HS-5 (cell line): ENCODE measurements at places on chromosomes 3 and 15.
A peak's percentile ranks its signal among the peaks of the same experiment; 100 is the strongest.

GRCh38 chr15:50113187-50113505 is 5.9 kb downstream of the ATP8B4 start:
- DNase-seq = no peak

DNA sequence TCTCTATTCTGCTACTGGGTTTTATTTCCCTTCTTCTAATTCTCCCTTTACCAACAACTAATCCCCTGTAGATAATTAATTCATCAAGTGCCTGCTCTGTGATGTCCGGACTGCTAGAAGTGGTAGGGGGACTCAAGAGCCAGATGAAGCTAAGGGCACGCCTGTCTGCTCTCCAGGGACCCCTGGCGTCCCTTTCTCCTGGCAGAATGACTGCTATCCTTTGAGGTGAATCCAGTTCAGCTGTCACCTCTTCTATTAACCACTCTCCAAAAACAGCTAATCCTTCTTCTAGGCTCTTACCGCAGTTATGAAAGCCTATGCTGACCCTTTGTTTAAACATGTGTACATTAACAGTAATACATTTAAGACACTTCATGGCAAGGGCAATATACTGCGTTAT is 1.4 kb upstream of the CHRNA7 start:
- no peak for DNase-seq

DNA sequence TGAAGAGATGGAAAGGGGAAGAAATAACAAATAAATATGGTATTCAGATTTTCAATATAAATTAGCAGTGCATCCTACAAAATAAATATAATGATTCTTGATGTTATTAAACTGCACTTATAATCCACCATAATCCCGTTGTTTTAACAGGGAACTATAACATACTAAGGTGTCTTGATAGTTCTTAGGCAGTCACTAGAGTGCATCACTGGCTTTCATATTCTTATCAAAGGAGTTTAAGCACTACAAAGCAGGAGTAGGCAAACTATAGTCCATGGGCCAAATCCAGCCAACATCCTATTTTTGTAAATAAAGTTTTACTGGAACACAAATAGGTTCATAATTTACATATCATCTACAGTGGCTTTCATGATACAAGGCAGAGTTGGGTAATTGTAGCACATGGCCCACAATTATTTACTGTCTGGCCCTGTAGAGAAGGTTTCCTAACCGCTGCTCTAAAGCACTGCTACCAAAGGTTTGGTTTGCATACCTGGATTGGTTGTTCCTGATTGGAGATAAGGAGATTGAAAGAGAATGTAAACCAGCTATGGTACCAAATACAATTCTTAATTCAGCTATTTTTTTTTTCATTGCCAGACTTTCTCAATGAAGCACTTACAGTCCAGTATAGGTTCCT is 104.3 kb downstream of the ZNF280D start:
- DNase-seq = no peak

DNA sequence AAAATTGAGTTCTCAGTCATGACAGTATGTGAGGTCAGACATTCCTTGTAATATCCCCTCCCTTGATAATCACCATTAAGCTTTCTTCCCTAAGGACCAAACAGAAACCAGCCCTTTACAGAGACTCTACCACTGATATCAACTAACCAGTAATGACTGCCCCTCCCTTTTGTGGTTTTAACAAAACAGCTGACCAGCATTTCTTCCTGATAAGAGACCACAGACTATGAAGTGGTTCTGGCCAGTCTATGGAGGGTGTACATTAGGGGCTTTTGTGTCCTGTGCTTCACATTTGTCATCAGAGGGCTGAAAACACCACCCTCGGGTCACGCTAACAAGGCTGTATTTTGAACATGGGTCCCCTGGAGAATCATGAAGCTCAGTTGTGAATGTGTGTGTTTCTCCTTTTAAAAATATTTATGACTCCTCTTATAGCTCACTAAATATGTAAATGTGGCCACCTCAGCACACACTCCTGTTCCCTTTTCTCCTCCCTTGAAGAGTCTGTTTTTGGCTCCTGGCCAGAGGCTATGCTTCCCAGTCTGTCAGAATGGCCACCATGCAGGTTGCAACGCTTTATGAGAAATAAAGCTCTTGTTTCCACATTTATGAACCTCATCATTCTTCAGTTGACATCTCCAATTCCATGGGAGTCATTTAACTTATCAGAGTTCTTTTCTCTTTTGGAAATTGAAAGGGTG is 239.3 kb downstream of the CPNE4 start:
- DNase-seq = no peak

- no peak for DNase-seq
These were observed 1.2 kb upstream of the LRRC34 start for GRCh38 chr3:169813757-169814517.

GRCh38 chr3:19347671-19348070 is 199.4 kb downstream of the KCNH8 start:
- no peak for DNase-seq

GRCh38 chr15:99409097-99409473 is 156.7 kb upstream of the MEF2A start:
- no peak for DNase-seq

DNA sequence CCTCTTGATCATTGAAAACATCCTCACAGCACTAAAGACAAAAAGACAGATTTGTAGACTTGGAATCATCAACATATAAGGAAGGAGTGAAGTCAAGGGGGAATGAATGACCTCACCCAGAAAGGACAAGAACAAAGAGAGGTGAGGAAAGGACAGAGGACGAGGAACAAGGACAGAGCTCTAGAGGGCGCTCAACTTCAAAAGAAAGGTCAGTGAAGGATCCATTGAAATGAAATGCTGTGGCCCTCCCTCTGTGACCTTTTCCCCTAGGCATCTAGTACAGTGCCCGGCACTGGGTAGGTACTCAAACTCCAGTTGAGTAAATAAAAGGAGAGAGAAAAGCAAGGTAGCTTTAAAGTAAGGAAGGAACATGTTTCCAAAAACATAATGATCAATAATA is 2.6 kb downstream of the ATP8B4 start:
- no peak for DNase-seq

GRCh38 chr3:56125358-56126005 is 342.8 kb downstream of the ERC2 start:
- peak; percentile 80 for DNase-seq

GRCh38 chr15:70876683-70877082 is 15.6 kb downstream of the THAP10 start:
- no peak for DNase-seq

DNA sequence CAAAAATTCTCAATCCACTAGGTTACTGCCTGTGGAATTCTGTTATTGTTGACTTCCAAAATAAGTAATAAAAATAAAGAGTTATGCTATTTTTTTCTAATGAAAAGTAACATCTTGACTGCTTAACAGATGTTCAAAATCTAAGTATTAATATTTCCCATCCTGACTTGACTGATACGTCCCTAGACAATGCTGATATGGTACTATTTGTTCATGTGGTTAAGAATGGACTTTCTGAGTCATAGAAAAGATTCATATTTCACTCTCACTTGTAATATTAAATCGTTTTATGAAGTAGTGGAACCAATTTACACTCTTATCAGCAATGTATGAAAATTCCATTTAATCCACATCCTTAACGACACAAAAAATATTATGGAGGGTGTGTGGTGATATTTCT is 104.8 kb upstream of the PLSCR5 start:
- DNase-seq = no peak

GRCh38 chr3:123764647-123765046 is 119.5 kb downstream of the MYLK start:
- DNase-seq = no peak

GRCh38 chr3:69178838-69179739 is 56.7 kb upstream of the LMOD3 start:
- DNase-seq = peak; percentile 32

DNA sequence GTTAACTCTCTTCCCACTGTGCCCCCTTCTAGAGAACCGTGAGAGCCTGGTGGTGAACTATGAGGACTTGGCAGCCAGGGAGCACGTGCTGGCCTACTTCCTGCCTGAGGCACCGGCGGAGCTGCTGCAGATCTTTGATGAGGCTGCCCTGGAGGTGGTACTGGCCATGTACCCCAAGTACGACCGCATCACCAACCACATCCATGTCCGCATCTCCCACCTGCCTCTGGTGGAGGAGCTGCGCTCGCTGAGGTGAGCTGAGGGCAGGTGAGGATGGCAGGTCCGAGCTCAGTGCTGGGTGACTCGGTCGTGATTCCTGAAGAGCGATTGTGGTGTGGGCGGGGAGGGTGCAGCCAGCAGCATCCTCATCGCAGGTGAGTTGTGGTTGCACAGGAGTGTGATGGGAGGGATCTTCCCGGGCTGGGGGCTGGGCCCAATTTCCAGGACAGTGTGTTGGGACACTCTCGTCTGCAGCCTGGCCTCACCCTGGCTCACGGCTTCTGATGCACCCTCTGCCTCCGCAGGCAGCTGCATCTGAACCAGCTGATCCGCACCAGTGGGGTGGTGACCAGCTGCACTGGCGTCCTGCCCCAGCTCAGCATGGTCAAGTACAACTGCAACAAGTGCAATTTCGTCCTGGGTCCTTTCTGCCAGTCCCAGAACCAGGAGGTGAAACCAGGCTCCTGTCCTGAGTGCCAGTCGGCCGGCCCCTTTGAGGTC is 8.0 kb downstream of the MCM2 start:
- DNase-seq = no peak

DNA sequence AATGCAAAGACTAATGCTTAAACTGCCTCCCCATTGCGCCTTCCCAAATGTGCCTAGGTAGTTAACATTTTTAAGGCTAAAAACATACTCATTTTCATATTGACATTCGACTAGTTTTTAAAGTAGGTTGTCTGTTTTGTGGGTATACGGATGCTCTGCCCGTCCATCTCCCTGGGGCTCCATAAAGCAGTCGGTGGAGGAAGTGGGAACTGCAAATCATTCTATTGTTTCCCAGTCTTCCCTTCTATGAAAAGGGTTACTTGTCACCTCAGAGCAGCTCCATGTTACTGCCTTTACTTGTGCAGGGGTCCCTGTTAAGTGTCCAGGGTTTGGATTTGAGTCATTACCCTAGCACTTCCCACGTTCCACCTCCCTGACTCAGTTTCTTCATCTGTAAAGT is 10.9 kb downstream of the CHCHD6 start:
- DNase-seq = no peak

- DNase-seq = peak; percentile 31
These were observed 1215.2 kb downstream of the SI start for GRCh38 chr3:163863146-163863545.

- DNase-seq = no peak
These were observed 59.0 kb upstream of the CTSH start for GRCh38 chr15:79003896-79004295.

GRCh38 chr15:88658972-88659931 is 20.4 kb downstream of the ISG20 start:
- no peak for DNase-seq

DNA sequence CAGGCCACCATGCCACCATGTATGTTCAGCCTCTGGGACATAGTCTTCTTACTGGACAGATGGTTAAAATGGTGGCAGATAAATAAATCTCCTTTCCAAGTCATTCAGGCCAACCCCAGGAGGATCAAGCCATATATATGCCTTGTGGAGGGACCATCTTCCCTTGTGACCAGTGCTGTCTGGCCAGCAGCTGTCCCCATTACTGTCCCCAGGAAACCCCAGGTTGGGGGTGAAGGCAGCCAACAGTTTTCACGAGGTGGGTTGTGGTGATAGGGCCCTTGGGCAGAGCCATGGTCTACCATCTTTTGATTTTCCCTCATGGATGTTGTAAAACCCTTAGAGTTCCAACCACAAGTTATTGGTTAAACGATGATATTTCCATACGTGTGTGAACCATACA is 48.7 kb upstream of the PCSK6 start:
- no peak for DNase-seq

- no peak for DNase-seq
These were observed 50.6 kb downstream of the MGLL start for GRCh38 chr3:127771746-127772145.

- peak; percentile 11 for DNase-seq
These were observed 165.8 kb downstream of the MECOM start for GRCh38 chr3:169497567-169498257.

- no peak for DNase-seq
These were observed 973.4 kb downstream of the ROBO1 start for GRCh38 chr3:78794431-78794830.

DNA sequence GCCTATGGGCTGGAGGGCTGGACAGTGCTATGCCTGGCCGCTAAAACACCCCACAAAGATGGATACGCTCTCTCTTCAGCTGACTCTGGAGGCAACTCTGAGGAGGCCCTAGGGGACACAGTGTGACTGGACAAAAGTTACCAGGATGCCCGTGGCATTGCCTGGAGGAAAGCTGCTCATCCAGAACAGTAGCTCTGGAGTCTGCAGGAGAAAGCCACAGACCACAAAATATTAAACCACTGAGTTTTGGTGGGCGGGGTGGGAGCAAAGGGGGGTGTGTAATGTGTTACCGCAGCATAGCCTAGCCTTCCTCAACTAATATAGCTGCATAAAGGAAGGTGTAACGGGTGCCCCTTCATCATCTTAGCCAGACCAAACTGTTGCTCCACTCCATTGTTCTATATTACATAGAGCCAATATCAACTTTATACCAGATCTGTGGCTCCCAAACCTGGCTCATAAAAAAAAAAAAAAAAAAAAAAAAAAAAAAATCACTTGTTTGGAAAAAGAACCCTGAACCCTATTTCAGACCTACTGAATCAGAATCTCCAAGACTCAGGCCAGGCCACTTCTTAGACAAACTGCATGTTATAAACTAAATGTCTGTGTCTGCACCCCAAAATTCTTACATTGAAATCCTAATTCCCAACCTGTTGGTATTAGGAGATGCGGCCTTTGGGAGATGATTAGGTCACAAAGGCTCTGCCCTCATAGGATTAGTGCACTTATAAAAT is 132.6 kb downstream of the TNIK start:
- DNase-seq = no peak

DNA sequence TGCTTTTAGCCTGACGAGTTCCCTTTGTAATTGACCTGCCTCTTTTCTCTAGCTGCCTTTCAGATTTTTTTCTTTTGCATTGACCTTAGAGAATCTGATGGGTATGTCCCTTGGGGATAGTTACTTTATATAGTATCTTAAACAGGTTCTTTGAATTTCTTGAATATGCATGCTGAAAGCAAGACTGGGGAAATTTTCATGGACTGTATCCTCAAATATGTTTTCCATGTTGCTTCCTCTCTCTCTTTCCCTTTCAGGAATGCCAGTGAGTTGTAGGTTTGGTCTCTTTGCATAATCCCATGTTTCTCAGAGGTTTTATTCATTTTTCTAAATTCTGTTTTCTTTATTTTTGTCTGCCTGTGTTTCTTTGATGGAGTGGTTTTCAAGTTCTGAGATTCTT is 81.8 kb upstream of the CPNE4 start:
- DNase-seq = no peak

- DNase-seq = no peak
These were observed 411.5 kb downstream of the GABRG3 start for GRCh38 chr15:27382361-27383025.

GRCh38 chr15:96270581-96271172 is 59.8 kb upstream of the NR2F2 start:
- peak; percentile 68 for DNase-seq

DNA sequence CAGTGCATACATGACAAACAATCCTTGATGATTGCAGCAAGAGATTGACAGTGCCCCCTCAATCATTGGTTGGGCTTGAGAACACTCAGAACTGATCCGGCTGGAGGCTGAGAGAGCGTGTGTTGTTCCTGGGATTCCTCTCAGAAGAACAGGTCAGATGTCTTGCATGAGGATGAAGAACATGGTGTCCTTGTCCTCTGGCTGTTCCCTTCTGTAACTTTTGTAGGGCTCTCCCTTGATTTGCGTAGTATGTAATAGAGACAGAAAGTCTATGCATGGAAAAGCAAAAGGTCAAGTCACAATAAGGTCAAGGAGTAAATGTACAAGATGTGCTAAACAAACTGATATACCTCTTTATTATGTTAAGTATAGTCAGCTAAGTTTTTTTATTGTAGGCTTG is 8.2 kb downstream of the CHST2 start:
- no peak for DNase-seq
